Choroid plexus epithelial cell (primary cell): ENCODE measurements at places on chromosomes 7 and 10.

- no peak for DNase-seq
Observed at GRCh38 chr7:34869057-34869456, 168.2 kb downstream of the DPY19L1 start.

GRCh38 chr10:77888356-77888703, 38.2 kb downstream of the DLG5 start:
- DNase-seq, result peak; percentile 34

DNA sequence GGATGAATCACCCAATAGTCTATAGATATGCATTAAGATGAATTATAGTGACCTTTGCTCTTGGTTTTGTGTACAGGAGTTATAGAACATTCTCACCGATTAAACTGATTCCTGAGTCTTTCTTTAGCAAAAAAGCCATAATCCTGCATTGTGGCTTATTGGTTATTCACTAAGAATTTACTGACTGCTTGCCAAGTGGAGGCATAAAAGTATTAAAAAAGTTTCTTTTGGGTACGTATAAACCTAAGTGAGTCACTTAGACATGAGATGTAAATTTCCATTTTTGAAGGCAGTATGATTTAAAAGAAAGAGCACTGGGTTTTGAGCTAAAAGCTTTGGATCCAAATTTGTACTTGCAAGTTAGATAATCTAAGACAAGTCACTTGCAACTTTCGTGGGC, 100.7 kb downstream of the CDK6 start:
- DNase-seq, result no peak

- DNase-seq, result peak; percentile 7
Observed at GRCh38 chr7:142153400-142153799, 41.9 kb downstream of the MGAM2 start.

DNA sequence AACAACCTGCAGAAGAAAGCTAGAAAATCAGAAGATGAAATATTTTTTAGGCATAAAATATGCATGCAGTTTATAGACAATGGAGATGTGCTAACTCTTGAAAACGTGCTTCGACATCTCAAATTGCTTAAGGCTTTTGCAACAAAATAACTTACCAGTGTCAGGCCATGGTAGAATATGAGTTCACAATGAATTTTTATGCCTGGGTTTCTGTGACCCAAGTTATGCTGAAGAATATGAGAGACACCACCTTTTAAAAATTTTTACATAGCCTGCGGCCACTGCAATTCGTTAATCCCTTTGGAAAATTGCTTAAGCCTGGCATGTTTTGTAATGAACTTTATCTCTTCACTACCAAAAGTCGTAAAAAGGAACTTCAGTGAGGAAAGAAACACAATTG, 170.1 kb upstream of the AKR1E2 start:
- no peak for DNase-seq

GRCh38 chr7:38830826-38831225, 78.2 kb downstream of the VPS41 start:
- no peak for DNase-seq

- no peak for DNase-seq
Observed at GRCh38 chr7:21011153-21011552, 224.5 kb upstream of the SP8 start.

DNA sequence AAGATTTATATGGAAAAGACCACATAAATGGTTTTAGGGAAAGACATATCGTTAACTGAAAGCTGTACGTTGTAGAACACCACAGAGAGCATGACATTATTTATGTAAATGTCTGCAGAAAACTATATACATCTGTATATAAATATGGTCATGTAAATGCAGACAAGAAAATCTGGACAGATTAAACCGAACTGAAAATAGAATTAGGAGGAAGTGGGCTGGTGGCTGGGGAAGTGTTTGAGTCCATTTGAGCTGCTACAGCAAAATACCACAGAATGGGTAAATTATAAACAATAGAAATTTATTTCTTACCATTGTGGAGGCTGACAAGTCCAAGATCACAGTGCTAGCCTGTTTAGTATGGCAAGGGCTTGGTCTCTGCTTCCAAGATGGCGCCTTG, 56.3 kb upstream of the USP6NL start:
- DNase-seq, result no peak

DNA sequence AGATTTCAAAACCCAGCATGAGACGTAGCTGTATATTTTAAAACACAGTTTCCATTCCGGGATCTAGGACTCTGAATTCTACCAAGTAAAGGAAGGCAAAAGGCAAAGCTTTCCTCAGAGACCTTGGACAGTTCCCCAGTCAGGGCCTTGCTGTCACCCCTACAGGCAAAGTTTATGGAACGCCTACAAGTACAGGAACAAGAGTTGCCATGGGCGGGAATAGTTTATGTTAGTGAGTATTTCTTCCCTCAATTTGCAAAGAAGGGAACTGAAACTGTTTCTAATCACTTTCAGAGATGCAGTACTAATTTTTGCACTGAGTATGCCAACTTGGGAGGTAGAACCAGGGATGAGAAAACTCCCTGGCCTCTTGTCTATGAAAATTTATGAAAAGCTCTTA, 68.2 kb upstream of the LRGUK start:
- peak; percentile 18 for DNase-seq

- no peak for DNase-seq
Observed at GRCh38 chr7:57646901-57647246, 196.9 kb downstream of the ZNF716 start.

DNA sequence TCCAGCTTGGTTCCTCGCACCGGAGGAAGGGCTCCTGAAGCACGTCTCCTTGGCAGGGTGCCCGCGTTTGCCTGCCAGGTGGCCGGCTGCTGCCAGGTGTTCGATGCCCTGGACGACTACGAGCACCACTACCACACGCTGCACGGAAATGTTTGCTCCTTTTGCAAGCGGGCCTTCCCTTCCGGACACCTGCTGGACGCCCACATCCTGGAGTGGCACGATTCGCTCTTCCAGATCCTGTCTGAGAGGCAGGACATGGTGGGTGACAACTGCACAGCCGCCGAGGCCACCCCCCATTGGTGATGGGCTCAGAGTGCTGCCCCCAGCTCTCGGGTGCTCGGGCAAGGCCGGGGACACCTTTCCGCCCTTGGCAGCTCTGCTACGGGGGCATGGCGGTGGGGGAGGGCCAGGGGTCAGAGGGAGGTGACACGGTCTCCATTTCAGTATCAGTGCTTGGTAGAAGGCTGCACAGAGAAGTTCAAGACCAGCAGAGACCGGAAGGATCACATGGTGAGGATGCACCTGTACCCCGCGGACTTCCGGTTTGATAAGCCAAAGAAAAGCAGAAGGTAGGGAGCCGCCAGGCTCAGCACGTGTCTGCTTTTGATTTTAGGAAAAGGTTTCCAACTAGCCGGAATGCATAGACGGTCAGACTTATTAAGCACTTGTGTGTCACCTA, 1.1 kb downstream of the ZNF511 start:
- DNase-seq, result no peak

- no peak for DNase-seq
Observed at GRCh38 chr10:47133871-47134570, 166.0 kb upstream of the GDF10 start.

- peak; percentile 79 for DNase-seq
Observed at GRCh38 chr10:30820261-30820991, 190.9 kb upstream of the LYZL2 start.

- DNase-seq, result no peak
Observed at GRCh38 chr10:78981257-78981969, 87.4 kb upstream of the ZMIZ1 start.

DNA sequence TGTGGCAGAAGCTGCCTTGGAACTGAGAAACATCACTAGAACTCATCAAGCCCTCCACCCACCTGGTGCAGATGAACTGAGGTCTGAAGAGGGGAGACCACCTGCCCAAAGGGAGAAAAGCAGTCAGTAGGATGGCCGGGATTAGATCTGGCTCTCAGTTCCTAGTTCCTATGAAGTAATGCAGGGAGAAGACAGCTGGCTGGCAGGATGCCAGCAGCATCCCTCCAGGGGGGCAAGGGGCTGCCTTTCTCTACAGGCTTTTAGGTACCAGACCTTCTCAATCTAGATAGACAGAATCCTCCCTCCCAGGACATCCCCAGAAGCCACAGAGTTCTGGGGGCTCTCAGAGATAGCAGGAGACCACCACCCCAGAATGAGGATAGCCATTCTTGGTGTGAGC, 7.8 kb downstream of the CRHR2 start:
- DNase-seq, result no peak

- no peak for DNase-seq
Observed at GRCh38 chr7:35495377-35495776, 199.6 kb downstream of the HERPUD2 start.

DNA sequence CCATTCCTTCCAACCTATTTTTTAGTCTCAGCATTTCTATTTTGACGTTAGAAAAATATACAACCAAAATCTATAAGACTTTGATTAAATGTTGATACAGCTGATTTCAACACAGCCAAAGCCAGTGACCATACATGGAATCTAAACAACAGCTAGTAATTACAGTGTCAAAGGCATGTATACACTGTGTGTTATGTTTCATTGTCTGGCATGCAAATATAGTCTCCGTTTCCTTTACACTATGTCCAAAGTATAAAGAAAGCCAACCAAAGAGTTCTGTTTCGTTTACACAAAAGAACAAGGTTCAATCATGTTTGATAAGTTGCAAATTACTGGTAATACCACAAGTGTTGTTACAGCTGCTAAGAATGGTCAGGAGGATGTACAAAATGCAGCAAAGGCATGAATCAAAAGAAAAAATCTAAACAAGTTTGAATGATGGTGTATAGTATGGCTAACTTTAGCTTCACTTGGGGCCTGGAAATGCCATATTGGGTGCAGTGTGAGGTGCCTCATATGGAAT, 268.3 kb upstream of the FERD3L start:
- peak; percentile 39 for DNase-seq

DNA sequence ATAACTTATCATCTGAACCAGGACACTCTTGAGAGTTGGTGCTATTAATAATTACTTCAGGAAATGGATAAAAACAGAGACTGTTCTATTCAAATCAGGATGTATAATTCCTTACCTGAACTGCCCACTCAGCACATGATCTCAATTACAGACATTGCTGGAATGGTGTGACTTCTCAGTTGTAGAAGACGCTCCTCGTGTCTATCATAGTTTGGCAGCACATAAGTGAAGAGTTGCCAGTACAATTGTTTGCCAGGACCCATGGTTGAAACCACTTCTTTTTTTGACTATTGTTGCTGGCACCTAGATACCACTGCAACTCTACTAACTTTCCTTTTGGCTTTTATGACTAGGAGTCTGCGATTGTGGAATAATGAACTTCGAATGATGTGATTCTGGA, 105.4 kb downstream of the ZNF365 start:
- DNase-seq, result no peak
